ENCODE measurements at places on chromosomes 5 and 9.

- DNase-seq: no peak
These were observed 21.6 kb upstream of the CLPTM1L start for GRCh38 chr5:1366514-1366913.

DNA sequence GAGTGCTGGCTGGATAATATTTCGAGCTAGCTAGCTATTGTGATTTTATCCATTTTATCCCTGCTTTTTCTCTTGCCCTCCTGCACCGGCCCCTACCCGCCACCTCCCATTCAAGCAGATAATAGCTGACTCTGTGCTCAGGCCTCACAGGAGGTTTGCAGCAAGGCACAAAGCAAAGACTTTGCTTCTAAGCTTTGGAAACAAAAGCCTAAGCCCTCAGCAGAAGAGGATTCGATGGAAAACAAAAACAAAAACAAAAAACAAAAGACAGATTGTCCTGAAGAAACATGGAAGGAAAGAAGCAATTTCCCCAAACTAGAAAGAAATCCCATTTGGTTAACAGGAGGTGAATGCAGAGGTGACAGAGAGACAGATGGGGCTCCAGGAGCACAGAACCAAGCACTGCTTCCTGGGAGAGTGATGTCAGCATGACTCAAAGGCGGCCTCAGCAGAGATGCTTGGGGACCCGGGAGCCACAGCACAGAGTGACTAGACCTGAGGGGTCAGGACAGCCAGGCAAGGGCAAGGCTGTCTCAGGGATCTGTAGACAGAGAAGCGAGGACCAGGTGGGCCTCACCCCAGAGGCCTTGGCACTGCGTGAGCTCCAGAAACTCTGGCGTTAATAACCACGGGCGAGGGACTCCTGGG, 28.4 kb downstream of the MTX3 start:
- peak; percentile 49 for DNase-seq

- DNase-seq: peak; percentile 90
These were observed 106.1 kb upstream of the CPEB4 start for GRCh38 chr5:173781816-173782670.

GRCh38 chr9:6413365-6414246, 607 bp downstream of the UHRF2 start:
- DNase-seq: peak; percentile 48

DNA sequence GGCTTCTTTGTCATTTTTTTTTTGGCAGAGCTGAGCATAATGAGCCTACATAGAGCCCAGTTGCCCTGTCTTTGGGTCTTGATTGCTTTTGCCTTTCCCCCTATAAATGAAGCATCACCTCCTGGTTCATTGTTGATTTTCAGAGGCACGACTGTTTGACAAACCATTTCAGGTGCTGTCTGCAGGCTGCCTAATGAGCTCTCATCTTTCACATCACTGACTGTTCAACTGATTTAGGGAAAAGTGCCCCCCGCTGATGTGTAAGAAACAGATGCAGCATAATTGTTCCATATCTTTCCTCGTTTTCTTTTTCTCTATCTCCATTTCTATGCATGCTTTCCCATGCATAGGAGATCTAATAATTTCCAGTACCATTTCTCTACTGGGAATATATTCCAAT, 338.6 kb downstream of the TMEM38B start:
- DNase-seq: no peak

DNA sequence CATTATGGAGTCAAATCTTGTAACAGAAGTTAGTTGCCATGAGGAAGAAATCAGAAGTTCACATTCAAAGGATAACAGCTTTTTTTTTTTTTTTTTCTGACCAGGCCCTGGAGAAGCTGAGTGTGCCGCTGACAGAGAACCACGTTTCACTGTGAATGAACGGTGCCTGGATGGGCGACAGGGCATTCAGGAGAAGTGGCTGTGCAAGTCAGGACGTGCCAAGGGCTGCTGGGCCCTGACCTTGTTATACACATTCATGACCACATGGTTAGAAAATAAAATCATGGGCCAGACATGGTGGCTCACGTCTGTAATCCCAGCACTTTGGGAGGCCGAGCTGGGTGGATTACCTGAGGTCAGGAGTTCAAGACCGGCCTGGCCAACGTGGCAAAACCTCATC, 91.6 kb downstream of the ANKH start:
- DNase-seq: peak; percentile 16

- DNase-seq: peak; percentile 34
These were observed 5.1 kb downstream of the NRARP start for GRCh38 chr9:137296670-137297664.

GRCh38 chr9:69248005-69248404, 73.9 kb downstream of the TJP2 start:
- no peak for DNase-seq

DNA sequence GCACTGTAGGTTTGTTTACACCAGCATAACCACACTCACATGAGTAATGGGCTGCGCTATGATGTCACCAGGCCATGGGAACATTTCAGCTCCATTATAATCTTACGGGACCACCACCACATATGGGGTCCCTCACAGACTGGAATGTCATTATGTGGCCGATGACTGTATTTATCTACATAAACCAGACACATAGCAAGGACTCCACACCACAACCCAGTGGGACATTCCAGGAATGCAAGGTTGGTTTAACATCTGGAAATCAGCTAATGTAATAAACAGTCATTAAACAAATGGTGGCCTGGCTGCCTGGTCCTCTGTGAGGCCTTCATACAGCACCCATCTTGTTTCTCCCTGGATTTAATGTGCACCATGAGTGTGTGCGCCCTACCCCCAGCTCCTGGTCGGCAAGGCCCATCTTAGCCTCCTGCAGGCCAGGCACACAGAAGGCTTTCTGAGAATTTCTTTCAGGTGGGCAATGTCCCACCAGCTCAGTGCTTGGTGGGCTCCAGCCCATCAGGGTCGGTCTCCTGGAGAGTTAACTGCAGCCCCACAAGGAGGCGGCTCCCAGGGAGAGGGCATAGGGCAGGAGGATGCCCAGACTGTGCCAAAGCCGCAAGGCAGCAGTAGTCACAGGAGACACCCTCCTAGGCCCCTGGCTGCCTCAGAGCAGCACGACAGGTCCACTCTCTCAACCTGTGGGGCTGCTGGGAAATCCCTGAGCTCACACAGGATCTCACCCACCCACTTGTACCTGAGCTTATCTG, 35.9 kb upstream of the SARDH start:
- DNase-seq: no peak

DNA sequence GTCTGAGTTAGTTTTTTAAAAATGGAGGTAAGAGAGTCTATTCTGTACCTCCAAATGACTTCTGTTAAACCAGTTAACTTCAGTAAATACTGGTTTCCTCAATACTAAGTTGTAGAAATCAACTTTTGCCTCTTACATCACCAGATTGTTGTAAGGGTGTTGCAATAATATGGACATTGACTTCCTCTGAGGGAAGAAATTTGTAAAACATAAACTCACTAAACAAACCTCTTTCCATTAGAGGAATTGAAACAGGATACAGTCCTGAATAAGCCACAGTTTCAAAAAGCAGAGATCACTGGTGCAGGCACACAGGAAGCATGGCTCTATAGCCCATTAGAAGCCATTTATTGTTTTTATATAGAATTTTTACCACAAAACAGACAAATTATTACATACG, 32.7 kb upstream of the SLCO6A1 start:
- peak; percentile 4 for DNase-seq

DNA sequence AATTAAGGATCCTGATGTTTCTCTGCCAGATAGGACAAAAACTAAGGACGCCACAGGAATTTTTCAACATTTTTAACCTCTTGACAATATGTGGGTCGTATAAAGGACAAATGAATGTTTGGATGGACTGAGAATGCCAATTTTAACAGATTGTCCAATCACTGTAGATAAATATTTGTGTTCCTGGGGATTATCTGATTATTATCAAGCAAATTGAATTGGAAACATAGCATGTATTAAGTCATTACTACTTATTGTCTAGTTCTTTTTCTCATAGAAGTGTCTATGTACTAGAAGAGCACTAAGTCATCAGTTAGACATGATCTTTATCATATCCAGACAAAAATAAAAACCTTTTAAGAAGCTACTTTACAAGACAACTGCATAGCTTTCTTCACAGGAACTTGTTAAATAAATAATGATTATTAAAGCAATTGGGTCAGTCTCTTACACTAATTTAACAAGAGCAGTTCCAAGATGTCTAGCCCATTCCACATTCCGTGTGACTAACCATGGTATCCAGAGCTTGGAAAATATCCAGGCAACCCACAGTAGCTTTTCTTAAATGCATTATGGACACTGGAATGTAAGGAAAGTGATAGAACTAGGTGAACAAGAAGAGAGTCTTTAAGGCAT, 127.5 kb upstream of the CDKN2B start:
- DNase-seq: peak; percentile 69

DNA sequence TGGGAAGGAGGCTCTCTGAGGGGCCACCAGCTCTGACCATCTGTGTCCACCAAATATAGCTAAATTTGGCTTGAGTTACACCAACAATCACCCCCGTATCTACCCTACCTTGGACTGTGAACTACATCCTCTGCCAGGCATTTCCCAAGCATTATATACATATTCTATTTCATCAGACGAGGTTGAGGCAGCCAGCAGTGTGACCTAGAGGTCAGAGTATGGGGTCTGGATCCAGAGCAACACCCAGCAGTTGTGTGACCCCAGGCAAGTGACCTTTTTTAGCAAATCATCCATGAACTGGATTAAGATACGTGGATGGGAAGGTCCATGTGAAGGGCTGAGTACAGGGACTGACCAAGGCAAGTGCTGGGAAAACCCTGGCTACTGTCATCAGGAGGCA, 180.6 kb downstream of the HSPA4 start:
- no peak for DNase-seq

GRCh38 chr5:104370523-104370922, 807.9 kb upstream of the NUDT12 start:
- peak; percentile 15 for DNase-seq

- peak; percentile 90 for DNase-seq
These were observed 26.2 kb upstream of the ACOT12 start for GRCh38 chr5:81420039-81420667.

- no peak for DNase-seq
These were observed 19.6 kb downstream of the TCOF1 start for GRCh38 chr5:150376799-150377771.

Measured in epithelial cell of esophagus (primary cell).